HepG2 (cell line): ENCODE measurements at places on chromosomes 7 and 10.

DNA sequence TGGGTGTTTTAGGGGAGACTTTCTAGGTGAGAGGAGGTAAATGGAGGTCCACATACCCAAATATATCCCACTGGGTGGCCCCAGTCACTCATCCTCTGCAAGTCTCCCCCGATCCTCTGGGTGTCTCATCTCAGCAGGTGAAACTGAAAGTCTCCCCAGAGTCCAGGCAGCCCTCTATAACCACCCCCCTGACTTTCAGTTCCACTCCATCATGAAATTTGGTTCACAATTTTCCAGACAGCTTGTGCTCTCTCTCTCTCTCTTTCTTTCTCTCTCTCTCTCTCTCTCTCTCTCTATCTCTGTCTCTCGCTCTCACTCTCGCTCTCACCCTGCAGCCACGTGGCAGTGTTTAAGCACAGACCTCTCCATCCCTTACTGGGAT, 56.7 kb upstream of the ELN start:
- no peak for DNase-seq
- no peaks in the 10 kb centered on the region for H3K4me1 ChIP-seq
- H3K4me3 ChIP-seq = no peak overlapping the region
- H3K27me3 ChIP-seq = no peaks in the 10 kb centered on the region; the same call in 2 of the 3 replicates
- H3K27ac ChIP-seq = no peak overlapping the region

- H3K4me3 ChIP-seq = no peak overlapping the region
- no peaks in the 10 kb centered on the region for H3K36me3 ChIP-seq
- H3K27me3 ChIP-seq = peaks cover 19% of the 10 kb centered on the region; the same call in 2 of the 3 replicates
Observed at GRCh38 chr7:25671111-25671510, 442.8 kb upstream of the NPVF start.

- no peaks in the 10 kb centered on the region for H3K4me1 ChIP-seq
- no peak overlapping the region for H3K27ac ChIP-seq
- no peak for DNase-seq
- peaks cover 34% of the 10 kb centered on the region; the same call in 2 of the 3 replicates for H3K27me3 ChIP-seq
- no peak overlapping the region for H3K4me3 ChIP-seq
Observed at GRCh38 chr10:124119946-124120345, 26.5 kb upstream of the CHST15 start.

GRCh38 chr10:73183667-73184281, 15.9 kb downstream of the FAM149B1 start:
- H3K4me3 ChIP-seq = no peak overlapping the region
- no peak for DNase-seq
- H3K36me3 ChIP-seq = peaks cover 2% of the 10 kb centered on the region; the same call in 1 of the 3 replicates

- peaks cover 7% of the 10 kb centered on the region for H3K36me3 ChIP-seq
- no peak overlapping the region for H3K4me3 ChIP-seq
- no peaks in the 10 kb centered on the region for H3K27me3 ChIP-seq
- no peak overlapping the region for H3K27ac ChIP-seq
- DNase-seq = no peak
Observed at GRCh38 chr7:158685693-158686092, 18.9 kb downstream of the NCAPG2 start.

GRCh38 chr10:95837783-95838182, 70.0 kb upstream of the CC2D2B start:
- no peak for DNase-seq
- peaks cover 45% of the 10 kb centered on the region for H3K4me1 ChIP-seq
- H3K27me3 ChIP-seq = no peaks in the 10 kb centered on the region
- H3K4me3 ChIP-seq = no peak overlapping the region

GRCh38 chr10:133124357-133125211, 35.4 kb upstream of the KNDC1 start:
- H3K27ac ChIP-seq = no peak overlapping the region
- no peaks in the 10 kb centered on the region for H3K36me3 ChIP-seq
- H3K4me3 ChIP-seq = no peak overlapping the region
- H3K4me1 ChIP-seq = no peaks in the 10 kb centered on the region

DNA sequence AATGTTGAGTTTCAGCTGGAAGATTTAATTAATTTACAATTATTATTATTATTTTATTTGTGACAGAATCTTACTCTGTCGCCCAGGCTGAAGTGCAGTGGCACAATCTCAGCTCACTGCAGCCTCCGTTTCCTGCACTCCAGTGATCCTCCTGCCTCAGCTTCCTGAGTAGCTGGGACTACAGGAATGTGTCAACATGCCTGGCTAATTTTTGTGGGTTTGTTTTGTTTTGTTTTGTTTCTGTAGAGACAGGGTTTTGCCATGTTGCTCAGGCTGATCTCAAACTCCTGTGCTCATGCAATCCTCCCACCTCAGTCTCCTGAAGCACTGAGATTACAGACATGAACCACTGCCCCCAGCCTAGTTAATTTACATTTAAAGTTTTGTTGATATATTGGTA, 93.8 kb upstream of the MEOX2 start:
- H3K27me3 ChIP-seq = no peaks in the 10 kb centered on the region
- H3K4me1 ChIP-seq = no peaks in the 10 kb centered on the region
- no peak overlapping the region for H3K27ac ChIP-seq
- DNase-seq = no peak
- H3K4me3 ChIP-seq = no peak overlapping the region

GRCh38 chr10:43576062-43576461, 1.6 kb upstream of the ZNF239 start:
- no peak overlapping the region for H3K27ac ChIP-seq
- H3K4me1 ChIP-seq = no peaks in the 10 kb centered on the region
- H3K27me3 ChIP-seq = no peaks in the 10 kb centered on the region
- no peaks in the 10 kb centered on the region for H3K36me3 ChIP-seq

- H3K27ac ChIP-seq = no peak overlapping the region
- H3K36me3 ChIP-seq = no peaks in the 10 kb centered on the region
- peak; percentile 57 for DNase-seq
- no peaks in the 10 kb centered on the region for H3K27me3 ChIP-seq
- H3K4me1 ChIP-seq = peaks cover 16% of the 10 kb centered on the region
- H3K4me3 ChIP-seq = no peak overlapping the region
Observed at GRCh38 chr7:3922175-3922635, 621.2 kb downstream of the SDK1 start.

GRCh38 chr10:8144496-8144895, 90.0 kb downstream of the GATA3 start:
- H3K4me1 ChIP-seq = no peaks in the 10 kb centered on the region
- no peaks in the 10 kb centered on the region for H3K27me3 ChIP-seq
- H3K36me3 ChIP-seq = no peaks in the 10 kb centered on the region

GRCh38 chr10:89904755-89905154, 203.4 kb downstream of the KIF20B start:
- H3K27me3 ChIP-seq = no peaks in the 10 kb centered on the region
- H3K4me1 ChIP-seq = no peaks in the 10 kb centered on the region
- no peak for DNase-seq
- H3K36me3 ChIP-seq = no peaks in the 10 kb centered on the region
- H3K27ac ChIP-seq = no peak overlapping the region

DNA sequence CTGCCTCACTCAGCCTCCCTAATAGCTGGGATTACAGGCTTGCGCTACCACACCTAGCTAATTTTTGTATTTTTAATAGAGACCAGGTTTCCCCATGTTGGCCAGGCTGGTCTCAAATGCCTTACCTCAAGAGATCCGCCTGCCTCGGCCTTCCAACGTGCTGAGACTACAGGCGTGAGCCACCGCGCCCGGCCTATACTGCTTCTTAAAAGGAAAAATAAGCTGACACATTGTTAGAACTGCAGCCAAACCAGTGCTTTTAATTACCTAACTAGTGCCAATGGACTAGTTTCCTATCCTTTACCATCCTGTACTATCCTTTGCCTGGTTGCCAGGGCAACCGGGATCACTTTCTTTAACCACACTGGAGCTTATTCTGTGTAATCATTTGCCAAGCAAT, 108.0 kb downstream of the LRRTM3 start:
- no peak overlapping the region for H3K4me3 ChIP-seq
- H3K4me1 ChIP-seq = no peaks in the 10 kb centered on the region
- no peak for DNase-seq
- no peaks in the 10 kb centered on the region for H3K36me3 ChIP-seq
